ENCODE measurements at places on chromosomes 16 and 17.

DNA sequence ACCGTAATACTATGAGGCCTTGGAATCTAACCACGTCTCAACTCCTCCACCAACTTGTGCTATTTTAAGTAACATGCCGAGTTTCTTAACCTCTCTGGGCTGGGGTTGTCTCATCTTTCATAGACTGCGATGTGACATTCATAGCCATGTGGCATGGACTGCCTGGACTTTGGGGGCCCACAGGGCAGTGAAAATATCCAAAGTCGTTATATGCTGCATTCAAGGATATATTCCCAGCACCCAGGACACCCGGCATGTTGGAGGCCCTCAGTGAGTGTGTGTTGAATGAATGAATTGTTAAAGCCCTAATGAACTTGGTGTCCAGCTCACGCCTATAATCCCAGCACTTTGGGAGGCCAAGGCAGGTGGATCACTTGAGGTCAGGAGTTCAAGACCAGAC is 203.1 kb downstream of the CBLN1 start:
- no peak for DNase-seq

DNA sequence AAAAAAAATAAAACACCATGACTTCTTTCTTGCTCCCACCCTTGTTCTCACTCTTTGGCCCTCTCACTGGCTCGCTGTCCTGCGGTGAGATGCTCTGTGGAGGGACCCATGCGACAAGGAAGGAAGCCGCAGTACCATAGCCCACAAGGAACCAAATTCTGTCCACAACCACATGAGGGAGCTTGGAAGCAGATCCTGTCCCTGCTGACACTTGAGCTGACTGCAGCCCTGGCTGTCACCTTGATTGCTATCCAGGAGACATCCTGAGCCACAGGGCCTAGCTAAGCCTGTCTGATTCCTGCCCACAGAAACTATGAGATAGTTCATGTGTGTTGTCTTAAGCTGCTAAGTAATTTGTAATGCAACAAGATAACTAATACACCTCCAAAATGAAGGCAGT is 4.8 kb upstream of the MT2A start:
- no peak for DNase-seq

DNA sequence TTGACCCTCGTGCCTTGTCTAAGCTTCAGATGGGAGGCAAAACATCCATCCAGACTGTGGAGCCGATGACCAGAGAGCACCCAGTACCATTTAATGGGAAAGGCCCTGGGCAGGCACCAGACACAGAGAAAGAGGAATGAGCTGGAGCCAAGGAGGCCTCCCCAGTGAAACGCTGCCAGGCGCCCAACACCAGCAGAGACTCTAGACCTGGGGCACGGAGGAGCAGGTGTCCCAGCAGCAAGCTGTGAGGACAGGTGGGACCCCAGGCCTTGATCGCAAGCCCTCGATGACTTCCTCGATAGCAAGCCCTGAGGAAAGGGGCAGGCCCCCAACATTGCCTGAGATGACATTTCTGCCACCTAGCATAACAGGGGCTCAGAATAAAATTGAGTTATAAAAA is 62.2 kb upstream of the SIAH1 start:
- DNase-seq = no peak

DNA sequence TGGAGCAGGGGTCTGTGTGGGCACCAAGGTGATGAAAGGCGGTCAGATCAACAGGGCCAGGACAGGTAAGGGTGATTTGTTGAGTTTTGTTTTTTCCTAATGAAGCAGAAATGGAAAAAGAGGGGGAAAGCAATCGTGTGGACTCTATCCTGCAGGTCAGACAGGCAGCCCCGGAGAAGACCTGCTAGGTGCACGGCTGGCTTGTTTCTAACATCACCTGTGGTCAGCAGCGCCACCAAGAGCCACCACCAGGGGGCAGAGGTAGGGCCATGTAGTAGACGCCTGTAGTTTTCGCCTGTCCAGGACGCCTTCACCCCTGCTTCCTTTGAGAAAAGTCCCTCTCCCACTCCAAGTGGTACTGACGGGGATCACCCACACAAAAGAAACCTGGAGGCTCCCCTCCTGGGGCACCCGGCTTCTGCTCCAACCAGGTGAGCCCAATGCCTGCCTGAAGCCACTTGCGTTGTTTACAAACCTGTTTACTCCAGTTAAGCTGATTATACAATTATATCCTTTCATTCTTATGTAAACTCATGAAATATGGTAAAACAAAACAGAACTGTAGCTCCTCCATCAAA is 54.2 kb upstream of the SEC14L1 start:
- peak; percentile 59 for DNase-seq

DNA sequence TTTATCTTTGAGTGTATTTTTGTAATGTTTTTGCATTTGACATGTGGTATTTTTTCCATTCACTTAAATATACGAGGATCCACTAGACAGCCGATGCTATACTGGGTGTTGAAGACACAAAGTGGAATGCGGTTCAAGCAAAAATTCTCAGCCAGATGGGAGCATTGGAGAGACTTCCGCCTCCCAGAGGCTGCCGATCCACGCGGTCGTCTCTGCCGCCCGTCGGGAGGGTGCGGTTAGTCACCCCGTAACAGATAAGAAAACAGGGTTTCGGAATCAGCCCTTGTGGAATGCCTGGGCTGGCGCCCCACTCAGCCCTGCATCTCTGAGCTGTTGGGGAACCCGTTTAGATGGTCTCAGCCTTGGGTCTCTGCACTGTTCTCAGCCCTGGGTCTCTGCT is 7.3 kb downstream of the GSE1 start:
- no peak for DNase-seq

- DNase-seq = no peak
Measured at GRCh38 chr17:80452173-80452915, 24.1 kb downstream of the NPTX1 start.

GRCh38 chr17:1764284-1764683 is 2.4 kb downstream of the SERPINF1 start:
- peak; percentile 49 for DNase-seq

DNA sequence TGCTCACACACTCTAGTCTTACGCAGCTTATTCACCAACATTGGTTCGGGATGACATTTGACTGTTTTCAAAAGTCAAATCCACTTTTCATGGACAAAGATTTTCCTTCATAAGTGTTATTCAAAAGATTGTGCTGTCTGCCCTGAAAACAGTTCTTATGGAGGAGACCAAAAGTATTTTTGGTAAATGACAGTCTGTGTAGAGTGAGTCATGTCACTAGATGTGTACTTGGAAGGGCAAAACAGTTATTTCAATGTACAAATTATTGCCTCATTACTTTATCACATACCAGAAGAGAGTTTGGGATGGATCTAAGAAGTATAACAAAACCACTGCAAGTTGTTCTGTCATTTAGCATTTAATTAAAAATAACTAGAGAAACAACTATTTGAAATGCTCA is 265.6 kb downstream of the CDH13 start:
- no peak for DNase-seq

GRCh38 chr16:72091217-72091616 is 2.2 kb downstream of the TXNL4B start:
- no peak for DNase-seq
